Lower lobe of right lung (tissue), 2 donors: ENCODE measurements at places on chromosomes 7 and 10.

DNA sequence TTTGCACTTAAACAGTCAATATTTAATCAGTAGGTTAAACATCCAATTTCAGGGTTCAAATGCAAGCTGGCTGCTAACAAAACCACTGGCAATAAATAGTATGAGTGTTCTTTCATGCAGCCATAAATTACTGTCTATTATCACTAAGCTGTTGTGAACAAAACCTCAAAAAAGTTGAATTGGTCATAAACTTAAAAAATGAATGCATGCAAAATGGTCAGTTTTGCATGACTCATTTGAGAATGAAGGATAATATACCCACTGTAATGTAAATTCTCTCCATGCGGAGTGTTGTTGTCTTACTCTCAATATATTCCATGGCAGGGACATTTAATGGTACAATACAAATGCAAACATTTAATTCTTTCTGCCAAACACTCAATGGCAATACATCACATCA is 226.4 kb downstream of the MAGI2 start:
- DNase-seq: no peak

DNA sequence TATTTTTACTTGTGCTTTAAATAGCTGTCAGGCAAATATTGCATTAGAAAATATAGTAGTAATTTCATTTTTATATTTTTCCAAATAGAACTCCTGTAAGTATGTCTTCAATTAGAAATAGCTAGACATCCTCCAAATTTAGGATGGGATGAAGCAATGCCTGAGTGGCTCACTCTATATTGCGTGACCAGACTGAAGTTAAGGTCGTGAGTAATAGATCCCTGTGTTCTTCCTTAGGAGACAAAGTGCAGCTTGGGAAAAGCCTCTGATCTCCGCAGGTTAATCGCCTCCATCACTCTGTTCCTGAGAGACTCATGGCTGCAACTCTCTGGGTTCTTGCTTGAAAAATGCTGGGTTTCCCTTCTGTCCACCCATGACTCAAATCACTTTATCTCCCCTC is 484.8 kb upstream of the ANKRD30A start:
- DNase-seq: no peak

DNA sequence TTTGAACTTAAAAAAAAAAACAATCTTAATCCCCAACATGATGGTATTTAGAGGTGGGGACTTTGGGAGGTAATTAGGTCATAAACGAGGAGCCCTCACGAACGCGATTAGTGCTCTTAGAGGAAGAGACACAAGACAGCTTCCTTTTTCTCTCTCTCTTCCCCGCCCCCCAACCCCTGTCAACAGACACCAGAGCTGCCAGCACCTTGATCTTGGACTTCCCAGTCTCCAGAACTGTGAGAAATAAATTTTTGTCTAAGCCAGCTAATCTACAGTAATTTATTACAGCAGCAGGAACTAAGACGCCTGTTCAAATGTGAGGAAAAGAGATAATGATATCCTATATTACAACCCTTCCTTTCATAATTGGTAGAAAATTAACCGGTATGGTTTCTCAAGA is 40.1 kb downstream of the RELN start:
- no peak for DNase-seq

DNA sequence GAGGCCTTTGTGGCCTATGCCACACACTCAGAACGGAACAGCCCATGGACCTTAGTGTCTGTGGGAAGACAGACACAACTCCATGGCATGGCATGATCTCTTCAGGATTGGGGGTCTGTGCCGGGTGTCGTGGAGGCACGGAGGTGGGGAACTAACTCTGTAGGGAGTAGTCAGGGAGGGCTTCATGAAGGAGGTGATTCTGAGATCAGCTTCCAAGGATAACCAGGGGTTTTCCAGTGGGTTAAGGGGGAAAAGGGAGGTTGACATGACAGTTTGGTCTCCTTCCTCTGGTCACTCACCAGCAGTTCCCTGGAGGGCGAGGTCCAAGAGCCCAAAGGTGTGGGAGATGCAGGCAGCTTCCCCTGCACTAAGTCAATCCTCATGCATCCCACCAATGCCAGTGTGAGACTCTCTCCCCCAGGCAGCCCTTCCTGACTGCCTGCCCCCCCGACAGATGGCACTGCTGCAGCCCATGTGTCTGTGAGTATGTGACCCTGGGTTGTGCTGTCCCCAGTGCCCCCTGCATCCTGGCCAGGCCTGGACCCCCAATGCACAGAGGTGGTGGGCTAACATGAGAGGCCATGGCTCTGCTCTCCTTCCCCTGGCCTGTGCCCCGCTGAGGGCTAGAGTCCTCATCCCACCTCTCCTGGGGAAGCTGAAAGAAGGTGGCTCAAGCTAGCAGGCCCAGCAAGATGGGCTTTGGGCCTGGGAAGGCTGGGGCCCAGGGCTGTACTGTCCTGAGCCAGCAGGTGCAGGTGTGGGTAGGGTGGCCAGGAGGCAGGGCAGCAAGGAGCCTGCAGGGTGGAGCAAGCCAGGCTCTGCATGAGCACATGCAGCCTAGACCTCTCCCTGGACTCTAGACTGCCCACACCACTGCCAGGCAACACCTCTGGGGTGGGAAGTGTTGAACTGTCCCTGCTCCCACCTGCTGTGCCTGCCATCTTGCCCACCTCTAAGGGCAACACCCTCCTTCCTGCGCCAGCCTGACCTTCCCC is 39.7 kb downstream of the RASGEF1A start:
- DNase-seq: peak; percentile 17

- no peak for DNase-seq
These were observed 14.6 kb downstream of the SLC35B4 start for GRCh38 chr7:134302120-134302519.

GRCh38 chr10:46526682-46527038 is 29.8 kb downstream of the GPRIN2 start:
- DNase-seq: peak; percentile 64

DNA sequence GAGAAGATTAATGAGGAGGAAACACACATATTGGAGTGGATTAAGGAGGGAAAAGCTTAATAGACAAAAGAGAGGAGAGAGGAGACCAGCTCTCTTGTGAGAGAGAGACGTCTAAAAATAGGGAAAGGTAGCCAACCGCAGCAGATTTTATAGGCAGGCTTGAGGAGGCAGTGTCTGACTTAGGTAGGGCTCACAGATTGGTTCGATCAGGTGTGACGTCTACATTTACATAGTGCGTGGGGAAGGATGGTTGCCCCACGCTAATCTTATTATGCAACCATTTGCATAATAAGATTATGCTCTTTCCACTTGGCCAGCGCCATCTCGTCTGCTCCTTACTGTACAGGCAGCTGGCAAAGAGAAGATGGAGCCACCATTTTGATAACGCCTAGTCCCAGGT is 122.0 kb downstream of the MARCHF5 start:
- no peak for DNase-seq

GRCh38 chr10:100987685-100988049 is 324 bp downstream of the TWNK start:
- no peak for DNase-seq
